Glutamatergic neuron (in vitro differentiated cells): ENCODE measurements at places on chromosomes 3 and 15.

GRCh38 chr3:125351814-125352456 is 23.2 kb downstream of the ZNF148 start:
- no peak for DNase-seq

- DNase-seq: no peak
These were observed 517 bp downstream of the TMA7 start for GRCh38 chr3:48440590-48440958.

GRCh38 chr3:66317750-66318376 is 97.1 kb downstream of the SLC25A26 start:
- peak; percentile 33 for DNase-seq

DNA sequence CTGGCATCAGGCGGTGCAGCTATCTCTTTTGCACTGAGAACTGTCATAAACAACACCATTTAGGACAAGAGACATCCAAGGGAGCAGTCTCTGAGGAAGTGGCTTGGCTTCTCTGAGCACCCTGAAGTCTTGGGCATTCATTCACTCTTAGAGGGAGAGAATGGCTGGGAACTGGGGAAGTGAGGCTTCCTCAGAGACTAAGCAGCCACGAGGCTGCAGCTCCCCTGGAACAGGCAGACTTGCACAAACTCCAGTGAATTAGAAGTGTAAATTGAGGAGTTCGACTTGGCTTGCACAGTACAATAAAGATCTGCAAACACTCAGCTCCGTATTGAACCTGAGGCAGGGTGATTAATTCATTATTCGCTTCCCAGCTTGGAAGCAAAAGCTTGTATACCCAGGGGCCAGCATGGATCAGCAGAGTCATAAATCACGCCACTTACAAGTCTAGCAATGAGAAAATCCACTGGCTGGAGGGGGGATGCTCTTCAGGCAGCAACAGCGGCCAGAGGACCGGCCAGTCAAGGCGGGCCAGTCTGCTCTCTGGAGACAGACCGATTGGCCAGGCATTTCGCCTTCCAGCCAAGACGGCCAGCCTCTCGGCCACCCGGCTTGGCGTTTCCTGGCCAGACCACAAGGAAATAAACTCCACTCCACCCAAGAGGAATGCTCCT is 118.8 kb upstream of the ADPGK start:
- no peak for DNase-seq

GRCh38 chr15:98586066-98586465 is 62.3 kb upstream of the IGF1R start:
- no peak for DNase-seq

- no peak for DNase-seq
These were observed 59.2 kb upstream of the RAB6B start for GRCh38 chr3:133954717-133955360.

DNA sequence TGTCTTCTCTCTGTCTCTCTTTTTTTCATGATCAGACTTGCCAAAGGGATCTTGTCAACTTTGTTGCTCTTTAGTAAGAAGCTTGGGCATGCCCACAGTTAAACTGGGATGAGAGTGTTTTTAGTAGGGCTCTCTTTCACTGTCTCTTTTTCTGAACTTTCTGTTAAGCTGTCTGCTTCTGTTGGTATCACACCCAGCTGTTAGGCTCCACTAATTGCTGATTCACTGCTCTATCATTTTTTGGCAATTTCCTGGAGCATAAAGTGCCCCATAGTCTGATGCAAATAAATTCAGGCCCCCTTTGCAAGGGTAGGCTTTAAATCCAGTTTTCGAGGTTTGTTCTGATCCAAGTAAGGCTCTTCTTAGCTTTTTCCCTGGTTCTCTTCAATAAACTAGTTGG is 360.4 kb upstream of the ADAMTS9 start:
- no peak for DNase-seq

DNA sequence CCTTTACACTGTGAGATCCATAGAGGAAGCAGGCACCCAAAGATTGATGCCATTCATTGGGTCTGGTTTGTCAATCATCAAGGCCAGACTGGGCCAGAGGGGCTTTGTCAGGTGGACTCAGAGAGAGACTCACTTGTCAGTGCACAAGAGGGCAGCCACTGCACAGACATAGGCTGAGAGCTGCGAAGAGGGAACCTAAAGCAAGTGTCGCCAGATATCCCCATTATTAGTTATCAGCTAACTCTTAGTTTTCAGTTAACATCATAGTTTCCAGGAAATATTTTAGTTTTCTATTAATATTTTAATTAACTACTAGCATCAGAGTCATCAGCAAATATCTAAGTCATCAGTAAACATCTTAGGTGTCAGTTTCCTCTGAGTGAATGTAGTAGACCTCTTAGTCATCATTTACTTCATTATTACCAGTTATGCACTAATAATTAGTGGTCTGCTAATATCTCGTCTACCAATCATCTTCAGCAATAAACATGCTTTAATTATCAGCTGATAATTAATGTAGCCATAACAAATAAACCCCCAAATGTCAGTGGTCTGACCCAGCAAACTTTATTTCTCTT is 41.7 kb upstream of the LIMD1 start:
- no peak for DNase-seq

- no peak for DNase-seq
These were observed 28.3 kb downstream of the MRAS start for GRCh38 chr3:138376663-138377062.

DNA sequence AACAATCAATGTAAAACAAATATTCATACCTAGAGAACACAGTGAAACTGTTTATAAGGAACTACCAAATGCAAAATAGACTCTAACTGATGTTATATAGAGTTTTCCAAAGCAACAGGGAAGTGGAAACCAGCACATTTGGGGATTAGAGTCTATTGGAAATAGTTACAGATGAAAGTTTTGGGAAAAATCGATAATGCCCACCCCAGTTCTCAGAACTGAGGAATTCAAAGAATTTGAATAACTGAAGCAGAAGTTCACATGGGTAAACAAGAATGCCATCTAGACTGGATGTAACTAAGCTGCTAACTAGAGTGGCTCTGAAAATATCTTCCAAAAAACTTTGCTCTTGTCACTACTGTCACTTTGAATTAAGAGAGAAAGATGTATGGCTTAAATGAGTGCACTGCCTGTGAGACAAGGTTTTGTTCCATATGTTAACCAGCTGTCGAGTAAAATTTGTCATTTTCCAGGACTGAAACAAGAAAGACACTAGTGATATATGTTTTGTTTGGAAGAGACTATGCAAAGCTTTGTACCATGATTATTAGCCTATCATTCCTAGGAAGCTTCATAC is 9.2 kb upstream of the DENND4A start:
- DNase-seq: no peak

DNA sequence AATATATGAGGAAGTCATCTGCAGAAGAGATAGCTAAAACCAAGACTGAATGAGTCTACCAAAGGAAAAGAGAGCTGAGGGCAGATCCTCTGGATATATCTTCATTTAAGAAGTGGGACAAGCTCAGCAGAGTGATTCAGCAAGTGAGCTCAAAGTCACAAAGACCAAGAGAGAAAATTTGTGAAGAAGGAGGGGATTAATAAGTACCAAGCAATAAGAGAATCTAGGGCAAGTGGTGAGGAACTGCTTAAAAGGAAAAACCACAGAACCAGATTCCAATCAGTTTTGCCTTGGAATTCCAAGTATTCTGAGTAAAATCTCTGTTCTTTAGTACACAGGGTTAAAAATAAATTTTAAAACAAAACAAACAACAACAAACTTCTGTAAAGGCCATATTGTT is 3.6 kb downstream of the EHHADH start:
- DNase-seq: no peak

DNA sequence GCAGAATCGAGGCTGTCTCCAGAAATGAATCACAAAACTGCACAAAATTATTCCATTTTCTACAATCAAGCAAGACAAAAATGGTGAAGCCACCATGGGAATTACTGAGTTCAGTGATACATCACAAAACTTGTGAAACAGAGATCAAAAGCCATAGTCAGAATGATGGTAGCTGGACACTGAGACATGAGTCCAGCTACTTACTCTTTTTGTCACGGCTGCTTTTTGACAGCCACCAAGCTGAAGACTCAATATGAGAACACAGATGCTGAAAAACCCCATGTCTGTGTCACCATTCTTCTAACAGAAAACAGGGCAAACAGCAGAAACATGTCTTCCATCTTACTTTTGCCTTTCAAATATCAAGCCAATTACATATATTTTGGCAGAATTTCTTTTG is 237.6 kb downstream of the LPP start:
- DNase-seq: no peak

- no peak for DNase-seq
These were observed 15.1 kb upstream of the TMEM158 start for GRCh38 chr3:45241206-45241605.

- DNase-seq: no peak
These were observed 389.1 kb upstream of the PROK2 start for GRCh38 chr3:72174040-72174439.
